ENCODE measurements at places on chromosomes 3 and 15.

GRCh38 chr15:79610021-79610420 is 177.9 kb downstream of the MINAR1 start:
- DNase-seq = no peak

GRCh38 chr3:64344721-64345207 is 119.5 kb upstream of the PRICKLE2 start:
- DNase-seq = no peak

DNA sequence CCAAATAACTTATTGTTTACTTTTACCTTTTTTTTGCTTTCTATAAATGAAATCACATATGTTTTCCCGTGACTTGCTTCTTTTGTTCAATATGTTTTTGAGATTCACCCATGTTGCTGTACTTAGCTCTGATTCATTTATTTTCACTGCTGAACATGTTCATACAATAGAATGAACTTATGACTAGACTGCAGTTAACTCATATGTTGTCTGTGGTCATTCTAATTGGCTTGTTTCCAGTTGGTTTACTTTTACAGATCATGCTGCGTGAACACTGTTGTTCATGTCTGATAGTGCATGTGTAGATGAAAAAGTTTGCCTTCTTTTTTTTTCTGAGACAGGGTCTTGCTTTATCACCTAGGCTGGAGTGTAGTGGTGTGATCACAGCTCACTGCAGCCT is 31.6 kb upstream of the SV2B start:
- no peak for DNase-seq

- DNase-seq = no peak
These were observed at the start of gene TIGIT for GRCh38 chr3:114293838-114294535. TIGIT (plus strand) TSS chr3:114294028; CDS start chr3:114294062, 34 bp downstream.

- DNase-seq = no peak
These were observed 103.3 kb downstream of the ATG7 start for GRCh38 chr3:11375333-11376088.

DNA sequence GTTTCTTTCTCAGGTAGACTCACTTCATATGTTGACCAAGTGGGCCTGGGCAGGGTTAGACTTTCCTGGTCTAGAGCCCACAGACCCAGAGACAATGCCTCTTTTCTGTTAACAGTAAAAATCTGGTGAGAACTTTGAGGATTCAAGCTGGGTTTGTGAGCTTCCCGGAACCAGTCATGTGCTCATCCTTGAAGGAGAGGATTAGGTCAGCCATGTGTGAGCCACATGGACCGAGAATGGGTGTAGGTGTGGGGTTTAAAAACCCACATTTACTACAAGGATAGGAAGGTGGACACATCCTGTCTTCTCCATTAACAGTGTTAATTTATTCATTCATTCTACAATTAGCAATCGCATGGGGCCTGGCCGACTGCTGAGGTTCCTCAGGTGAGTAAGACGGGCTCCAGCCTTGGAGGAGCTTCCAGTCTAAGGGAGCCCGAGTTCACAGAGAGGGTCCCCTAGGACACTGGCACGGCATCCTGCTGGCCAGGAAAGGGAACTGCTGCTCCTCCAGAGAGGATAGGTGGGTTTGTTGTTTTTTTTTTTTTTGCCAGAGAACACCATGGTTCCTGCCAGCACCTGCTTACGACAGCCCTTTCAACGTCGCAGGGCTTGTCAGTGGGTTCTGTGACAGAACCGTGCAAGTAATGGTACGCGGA is 69.0 kb downstream of the SQOR start:
- no peak for DNase-seq

DNA sequence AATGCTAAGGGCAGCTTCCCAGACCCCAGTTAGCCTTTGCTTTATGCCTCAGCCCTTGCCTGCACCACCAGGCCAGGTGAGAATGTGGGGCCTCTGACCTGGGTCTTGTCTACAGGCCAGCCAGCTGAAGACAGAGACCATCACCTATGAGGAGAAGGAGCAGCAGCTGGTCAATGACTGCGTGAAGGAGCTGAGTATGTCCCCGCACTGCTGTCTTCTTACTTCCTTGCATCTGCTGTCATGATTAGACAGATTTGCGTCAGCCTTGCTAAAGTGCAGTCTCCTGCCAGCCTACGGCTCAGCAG is 74.6 kb downstream of the CCK start:
- no peak for DNase-seq

DNA sequence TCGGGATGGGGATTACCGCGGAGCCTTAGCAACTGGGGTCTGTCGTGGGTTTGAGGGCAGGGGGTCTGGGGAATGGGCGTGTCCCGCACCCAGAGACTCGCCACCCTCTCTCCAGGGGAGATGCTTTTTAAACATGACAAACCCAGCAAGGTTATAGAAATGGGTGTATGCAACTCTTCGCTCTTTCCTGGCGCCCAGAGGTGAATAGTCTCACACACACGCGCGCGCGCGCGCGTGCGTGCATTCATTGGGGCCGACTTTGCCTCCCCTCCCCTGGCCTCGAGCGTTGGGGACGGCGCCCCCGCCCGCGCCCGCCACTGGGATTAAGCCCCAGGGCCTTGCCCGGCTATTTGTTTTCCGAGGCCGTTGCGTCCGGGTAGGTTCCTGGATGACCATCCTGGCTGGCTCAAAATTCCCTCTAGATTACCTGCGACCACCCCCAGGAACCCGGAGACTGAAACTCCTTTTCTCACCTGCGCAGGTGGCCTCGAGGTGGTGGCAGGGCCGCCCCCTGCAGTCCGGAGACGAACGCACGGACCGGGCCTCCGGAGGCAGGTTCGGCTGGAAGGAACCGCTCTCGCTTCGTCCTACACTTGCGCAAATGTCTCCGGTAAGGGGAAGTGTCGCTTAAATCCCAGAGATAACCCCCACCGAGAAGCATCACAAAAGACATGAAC is 777 bp downstream of the GPR160 start:
- DNase-seq = peak; percentile 15

GRCh38 chr15:25565470-25566264 is 126.8 kb upstream of the UBE3A start:
- DNase-seq = no peak

GRCh38 chr15:80885016-80885579 is 104.5 kb downstream of the MESD start:
- DNase-seq = no peak

- peak; percentile 95 for DNase-seq
These were observed 15.4 kb upstream of the BFSP2 start for GRCh38 chr3:133384331-133385027.

- no peak for DNase-seq
These were observed 30.5 kb upstream of the LYZL4 start for GRCh38 chr3:42440924-42441323.

DNA sequence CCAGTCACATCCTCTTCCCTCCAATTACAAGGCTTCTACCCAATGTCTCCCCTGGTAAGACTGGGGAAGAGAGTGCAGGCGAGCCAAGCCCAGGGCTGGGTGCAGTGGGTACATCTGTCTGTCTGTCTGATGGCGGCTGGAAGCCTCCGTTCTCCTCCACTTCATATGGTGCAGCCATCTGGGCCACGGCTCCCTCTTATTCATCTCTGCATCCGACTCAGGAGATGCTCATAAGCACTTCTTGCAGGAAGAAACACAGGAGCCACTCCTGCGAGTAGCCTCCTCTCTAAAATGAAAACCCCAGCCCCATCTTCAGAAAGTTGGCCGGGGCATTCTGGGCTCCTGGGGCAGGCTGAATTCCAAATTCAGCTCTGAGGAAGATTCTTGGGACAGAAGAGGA is 67.5 kb upstream of the SLC6A6 start:
- DNase-seq = no peak

DNA sequence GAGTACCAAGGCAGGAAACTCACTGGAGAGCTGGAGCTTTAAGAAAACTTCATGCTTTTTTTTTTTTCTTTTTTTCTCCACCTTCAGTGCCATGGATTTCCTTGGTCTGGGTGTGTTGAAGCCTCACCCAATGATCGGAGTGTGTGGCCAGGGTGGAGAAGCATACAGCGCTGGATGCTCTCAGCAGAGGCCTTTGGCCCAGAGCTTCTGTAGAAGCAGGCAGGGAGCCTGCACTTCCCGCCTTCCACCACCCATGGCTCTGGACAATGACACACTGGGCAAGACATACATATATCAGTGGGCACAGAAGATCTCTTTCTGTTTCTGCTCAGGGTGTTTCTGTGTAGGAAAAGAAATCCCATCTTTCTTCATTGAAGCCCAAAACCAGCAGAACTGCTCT is 55.8 kb upstream of the ACAD9 start:
- no peak for DNase-seq

GRCh38 chr3:24810881-24811280 is 316.2 kb upstream of the THRB start:
- DNase-seq = no peak

DNA sequence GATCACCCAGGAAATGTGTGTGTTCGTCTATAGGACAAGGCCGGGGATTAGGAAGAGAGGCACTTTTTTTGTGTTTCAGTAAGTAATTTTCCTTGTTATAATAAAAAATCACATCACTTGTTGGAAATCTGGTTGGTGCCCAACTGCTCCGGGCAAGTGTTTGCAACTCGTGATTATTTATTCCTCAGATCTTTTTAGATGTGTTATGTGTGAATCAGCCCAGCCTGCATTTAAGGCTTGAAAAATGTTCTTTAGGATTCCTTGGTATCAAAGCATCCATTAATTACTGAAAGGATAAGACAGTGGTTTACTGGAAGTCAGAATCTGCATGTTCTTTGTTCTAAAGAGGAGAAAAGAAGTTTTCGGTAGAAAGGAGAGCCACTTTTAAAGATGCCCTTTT is 345.6 kb downstream of the FEZF2 start:
- no peak for DNase-seq

DNA sequence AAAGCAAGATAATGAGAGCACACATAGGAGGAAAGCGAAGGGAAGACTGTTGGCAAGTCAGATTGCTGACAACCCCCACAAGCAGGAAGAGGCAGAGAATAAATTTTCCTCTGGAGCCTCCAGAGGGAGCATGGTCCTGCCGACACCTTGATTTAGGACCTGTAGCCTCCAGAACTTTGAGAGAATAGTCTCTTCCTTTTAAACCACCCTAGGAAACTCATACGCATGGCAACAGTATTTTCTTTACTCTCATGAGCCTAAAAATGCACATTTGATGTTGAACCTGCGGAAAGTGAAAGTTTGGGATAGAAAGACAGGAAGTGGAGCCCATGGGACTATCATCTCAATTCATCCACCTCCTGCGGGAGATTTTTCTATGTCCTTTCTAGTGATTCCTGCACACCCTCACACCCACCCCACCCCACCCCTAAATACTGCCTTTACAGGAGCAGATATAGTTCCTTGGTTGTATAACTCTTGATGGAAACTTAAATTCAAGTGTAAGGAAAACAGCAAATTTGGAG is 116.7 kb upstream of the LPP start:
- no peak for DNase-seq

- no peak for DNase-seq
These were observed 42.9 kb downstream of the PML start for GRCh38 chr15:74037171-74038117.

DNA sequence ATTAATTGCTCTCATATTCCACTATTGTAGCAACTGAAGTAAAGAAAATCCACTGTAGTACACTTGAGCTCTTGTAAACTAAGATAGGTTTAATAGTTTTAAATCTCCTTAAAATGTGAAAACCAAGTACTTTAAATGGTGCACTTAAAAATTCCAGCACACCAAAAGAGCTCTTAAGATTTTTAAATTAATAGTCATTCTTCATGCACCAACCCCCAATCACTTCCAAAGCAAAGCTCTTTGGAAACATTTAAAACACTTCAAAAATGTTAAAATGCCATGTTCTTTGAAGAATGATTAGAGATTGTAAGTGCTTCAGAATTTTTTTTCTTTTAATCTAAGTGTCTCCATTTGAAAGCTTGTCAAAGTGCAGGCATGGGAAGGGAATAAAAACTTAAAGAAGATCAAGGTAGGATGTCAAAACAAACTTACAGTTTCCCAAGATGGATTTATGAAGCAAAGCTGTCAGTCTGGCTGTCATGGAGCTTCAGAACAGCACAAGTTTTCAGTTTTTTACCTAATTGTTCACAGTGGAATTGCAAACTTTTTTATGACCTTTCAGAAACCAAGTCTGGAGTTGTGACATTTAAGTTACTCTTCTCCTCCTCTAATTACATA is 84.3 kb downstream of the ARPP21 start:
- no peak for DNase-seq

- no peak for DNase-seq
These were observed 255.3 kb upstream of the ZPLD1 start for GRCh38 chr3:102179326-102180177.

DNA sequence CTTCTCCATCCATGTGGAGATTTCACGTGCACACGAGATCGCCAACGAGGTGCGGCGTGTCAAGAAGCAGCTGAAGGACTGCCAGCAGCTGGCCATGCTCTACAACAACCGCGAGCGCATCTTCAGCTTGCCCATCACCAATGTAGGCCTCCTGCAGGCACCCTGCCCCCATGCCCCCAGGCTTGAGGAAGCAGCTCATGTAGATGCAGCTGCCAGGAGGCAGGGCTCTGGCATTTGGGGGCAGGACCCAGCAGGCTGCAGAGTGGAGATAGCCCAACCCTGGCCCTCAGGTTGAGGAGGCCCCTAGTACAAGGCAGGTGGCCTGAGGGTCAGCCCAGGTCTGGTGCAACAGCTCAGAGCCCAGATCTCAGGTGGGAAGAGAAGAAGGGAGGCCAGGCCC is 36.4 kb downstream of the DNAH1 start:
- DNase-seq = no peak

DNA sequence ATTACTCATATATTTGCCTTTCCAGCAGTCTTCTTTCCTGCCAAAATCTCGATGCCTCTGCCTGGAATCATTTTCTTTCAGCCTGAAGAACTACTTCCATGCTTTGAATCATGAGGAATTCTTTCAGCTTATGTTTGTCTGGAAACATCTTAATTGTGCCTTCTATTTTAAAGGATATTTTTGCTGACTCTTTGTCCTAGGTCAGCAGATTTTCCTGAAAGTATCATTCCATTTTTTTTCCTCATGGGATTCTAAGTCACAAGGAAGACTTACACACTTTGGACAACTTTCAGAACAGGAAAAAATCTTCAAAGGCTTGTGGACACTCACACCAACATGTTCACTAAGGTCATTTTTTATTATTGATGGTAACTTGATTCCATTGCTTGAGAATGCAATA is 10.1 kb downstream of the PRR23E start:
- no peak for DNase-seq

- DNase-seq = no peak
These were observed 6.6 kb downstream of the EHD4 start for GRCh38 chr15:41965441-41966413.

Measured in BE2C (cell line).